NCI-H1092 (cell line): ENCODE measurements at places on chromosomes 16 and 17.

DNA sequence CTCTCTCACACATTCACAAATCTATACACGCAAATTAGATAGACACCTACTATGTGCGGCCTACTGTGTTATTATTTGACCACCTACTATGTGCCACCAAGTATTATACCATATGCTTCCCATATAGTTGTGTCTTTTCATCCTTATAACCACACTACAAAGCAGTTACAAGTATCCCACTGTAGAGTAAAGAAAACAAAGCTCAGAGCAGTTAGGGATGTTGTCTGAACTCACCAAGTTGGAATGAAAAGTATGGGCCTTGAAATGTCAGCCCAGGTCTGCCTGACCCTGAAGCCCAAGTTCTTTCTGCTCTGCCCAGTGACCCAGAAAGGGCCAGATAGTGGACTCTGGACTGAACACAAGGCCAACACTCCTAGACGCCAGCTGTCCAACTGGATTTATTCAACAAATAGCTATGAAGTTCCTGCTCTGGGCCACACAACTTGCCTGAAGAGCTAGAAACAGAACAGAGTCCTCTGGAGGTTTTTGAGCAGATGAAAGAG, 8.5 kb downstream of the KRT37 start:
- DNase-seq: no peak

DNA sequence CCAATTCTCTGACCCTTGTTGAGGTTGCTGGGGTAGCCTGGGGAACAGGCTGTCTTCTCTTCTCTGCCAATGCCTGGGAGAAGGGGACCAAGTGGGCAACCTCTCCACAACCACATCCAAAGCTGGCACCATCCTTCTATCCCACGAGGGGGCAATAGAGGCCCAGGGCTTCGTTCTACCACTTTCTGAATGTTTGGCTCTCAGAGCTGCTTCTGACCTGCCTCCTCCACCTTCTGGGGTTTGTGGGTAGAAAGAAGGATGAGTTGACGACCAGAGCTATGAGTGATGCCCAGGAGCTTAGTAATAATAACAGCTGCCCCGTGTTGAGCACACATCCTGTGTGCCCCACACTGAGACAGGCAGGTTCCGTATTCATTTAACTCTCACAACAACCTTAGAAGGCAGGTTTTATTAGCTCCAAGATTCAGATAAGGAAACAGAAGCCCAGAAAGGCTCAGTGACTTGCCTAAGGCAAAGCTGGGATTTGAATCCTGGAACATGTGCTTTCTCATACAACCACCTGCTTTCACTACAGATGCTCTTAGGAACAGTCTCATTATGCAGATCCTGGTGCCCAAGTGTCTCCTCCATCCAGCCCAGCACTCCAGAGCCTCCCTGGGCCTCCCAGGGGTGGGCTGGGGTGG, 11.1 kb downstream of the TSPOAP1 start:
- DNase-seq: no peak

- DNase-seq: no peak
Observed at GRCh38 chr16:62741692-62742091, 705.5 kb upstream of the CDH8 start.

- no peak for DNase-seq
Observed at GRCh38 chr17:2120586-2121335, 65.9 kb downstream of the HIC1 start.

DNA sequence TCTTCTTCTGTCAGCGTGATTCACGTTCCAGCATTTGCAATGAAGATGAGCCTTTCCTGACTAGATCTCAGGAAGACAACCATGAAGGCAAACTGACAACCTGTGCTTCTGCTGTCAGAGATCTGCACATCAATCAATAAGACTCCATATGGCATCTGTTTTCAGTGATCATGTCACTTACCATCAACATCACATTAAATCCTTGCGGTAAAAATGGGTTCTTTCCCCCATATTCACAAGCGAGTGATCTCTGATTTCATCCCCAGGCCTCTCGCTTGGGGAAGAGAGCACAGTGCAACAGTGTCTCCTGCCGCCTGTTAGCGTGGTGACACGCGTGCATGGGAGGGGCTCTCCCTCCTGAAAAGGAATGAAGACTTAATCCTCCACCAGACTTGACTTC, 11.1 kb downstream of the NACA2 start:
- no peak for DNase-seq
